Activated CD8-positive, alpha-beta memory T cell treated with anti-CD3 and anti-CD28 coated beads for 1 hour (primary cell): ENCODE measurements at places on chromosomes 2 and 18.
A peak's percentile ranks its signal among the peaks of the same experiment; 100 is the strongest.

DNA sequence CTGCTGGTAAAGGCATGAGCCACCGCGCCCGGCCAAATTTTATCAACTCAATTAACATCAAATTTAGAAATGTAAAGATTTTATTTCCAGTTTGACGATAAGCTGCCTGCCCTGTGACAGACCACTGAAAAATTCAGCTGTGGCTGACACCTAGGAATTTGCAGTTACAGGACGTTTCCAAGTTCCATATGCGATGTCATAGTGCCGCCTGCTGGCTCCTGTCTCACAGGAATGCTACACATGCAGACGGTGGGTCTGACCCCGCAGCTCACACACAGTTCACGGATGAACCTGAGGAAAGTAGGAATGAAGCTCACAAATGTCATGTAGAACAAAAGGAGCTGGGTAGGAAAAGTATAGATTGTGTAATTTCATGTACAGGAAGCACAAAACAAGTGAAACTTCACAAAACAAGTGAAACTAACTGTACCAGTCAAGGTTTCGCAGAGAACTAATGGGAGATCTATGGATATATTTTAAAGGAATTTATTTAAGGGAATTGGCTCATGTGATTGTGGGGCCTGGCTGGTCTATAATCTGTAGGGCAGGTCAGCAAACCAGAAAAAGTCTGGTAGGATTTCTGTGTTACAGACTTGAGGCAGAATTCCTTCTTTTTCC lies 13.2 kb upstream of the SEH1L start:
- peak; percentile 51 for DNase-seq

- no peak for DNase-seq
These were observed 221.4 kb downstream of the NDUFA10 start for GRCh38 chr2:239803766-239804115.

GRCh38 chr2:133673305-133673905 lies 105.1 kb upstream of the NCKAP5 start:
- no peak for DNase-seq

- no peak for DNase-seq
These were observed 4.3 kb downstream of the DSG4 start for GRCh38 chr18:31380912-31381311.

DNA sequence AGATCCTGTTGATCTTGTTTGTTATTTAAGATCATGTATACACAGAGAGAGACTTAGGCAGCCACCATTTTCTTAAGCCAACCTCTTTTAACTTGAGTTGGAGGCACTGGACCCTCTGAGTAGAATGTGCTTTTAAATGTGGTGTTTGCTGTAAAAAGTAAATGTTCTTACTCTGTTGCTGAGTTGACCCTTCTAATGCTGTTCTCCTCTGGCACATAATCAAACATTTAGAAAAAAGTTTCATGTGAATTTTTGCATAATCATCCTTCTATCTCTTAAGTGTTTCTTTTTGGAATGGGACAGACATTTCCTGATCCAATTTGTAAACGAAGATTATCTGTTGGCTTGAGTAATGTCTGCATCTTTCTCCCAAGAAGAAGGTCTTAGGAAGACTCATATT lies 255.1 kb upstream of the ETAA1 start:
- no peak for DNase-seq

DNA sequence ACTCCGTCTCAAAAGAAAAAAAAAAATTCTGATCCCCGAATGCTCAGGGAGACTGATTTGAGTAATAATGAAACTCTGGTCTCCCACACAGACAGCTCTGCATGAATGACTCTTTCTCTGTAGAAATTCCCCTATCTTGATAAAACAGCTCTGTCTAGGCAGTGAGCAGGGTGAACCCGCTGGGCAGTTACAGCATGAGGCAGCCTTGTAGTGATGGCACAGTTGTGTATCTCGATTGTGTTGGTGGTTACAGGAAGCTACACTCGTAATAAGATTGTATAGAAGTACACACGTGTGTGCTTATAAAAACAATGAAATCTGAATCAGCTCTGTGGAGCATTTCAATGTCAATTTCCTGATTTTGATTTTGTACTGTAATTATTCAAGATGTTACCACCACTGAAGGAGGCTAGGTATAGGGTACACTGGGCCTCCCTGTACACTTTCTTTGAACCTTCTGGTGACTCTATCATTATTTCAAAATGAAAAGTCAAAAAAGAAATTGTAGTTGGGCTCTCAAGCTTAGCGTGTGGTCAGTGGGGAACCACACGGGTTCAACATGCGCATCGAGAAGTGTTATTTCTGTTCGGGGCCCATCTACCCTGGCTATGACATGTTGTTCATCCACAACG lies 34.9 kb upstream of the ATP8B1 start:
- DNase-seq, result no peak

- DNase-seq, result no peak
These were observed 9.3 kb upstream of the MGAT5 start for GRCh38 chr2:134244587-134244986.

DNA sequence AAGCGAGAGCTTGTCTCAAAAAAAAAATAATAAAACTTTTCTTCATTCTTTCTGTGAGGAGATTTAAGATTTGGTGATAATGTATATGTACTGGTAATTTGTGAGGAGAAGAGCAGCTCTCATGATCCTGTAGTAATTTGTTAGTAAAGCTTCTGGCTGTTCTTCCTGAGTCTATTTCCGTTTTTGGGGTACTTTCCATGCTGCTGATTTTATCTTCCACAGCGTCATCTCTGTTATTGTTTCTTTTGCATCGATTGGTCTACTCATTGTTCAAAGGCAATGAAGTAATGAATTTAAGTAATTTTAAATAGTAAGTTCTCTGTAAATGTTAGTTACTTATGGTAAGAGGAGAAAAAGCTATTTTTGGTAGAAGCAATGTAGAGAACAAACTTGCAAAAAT lies 12.0 kb downstream of the NDUFAF7 start:
- DNase-seq, result no peak

GRCh38 chr18:57404345-57404744 lies 30.8 kb upstream of the ONECUT2 start:
- no peak for DNase-seq

DNA sequence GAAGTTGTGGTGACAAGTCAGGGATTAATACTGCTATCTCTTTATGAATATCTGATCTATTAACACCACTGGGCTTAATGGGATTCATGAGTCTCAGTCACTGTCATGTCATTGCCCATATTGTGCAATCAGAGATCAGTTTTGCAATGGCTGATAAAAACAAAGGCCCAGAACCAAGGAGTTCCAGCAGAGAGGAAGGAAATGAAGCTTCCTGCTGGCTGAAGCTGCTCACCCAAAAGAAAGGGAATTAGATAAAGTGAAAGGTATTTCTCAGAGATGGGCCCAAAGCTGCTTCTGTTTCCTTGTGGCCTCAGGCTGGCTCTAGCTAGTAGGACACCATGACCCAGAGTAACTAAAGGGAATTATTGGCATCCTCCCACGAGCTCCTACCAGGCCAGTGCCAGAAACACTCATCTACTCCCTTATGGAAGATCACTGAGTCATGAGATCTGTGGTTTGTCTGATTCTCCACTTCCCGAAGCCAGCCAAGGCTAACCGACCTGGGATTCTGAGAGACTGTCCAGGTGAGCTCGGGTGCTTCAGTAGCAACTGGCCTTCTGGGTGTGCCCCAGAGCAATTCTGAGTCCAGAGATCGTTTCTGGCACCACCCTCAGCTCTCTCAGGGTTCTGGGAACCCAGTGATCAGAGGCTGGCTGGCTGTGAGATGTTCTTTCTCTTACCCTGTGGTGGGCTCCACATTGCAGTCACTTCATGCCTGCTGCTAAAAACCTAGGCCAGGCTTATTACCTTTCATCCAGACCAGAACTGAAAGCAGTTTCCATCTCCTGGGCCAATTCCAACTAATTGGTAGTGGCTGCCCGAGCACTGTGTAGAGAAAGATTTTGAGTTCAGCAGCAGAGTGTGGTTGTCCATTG lies 129.5 kb upstream of the PELI1 start:
- DNase-seq, result no peak

GRCh38 chr2:54613386-54613785 lies 110.1 kb upstream of the EML6 start:
- DNase-seq, result no peak

- no peak for DNase-seq
These were observed 1.5 kb downstream of the IKZF2 start for GRCh38 chr2:213149949-213150314.

GRCh38 chr2:237878321-237879057 lies 19.1 kb downstream of the RAMP1 start:
- no peak for DNase-seq

DNA sequence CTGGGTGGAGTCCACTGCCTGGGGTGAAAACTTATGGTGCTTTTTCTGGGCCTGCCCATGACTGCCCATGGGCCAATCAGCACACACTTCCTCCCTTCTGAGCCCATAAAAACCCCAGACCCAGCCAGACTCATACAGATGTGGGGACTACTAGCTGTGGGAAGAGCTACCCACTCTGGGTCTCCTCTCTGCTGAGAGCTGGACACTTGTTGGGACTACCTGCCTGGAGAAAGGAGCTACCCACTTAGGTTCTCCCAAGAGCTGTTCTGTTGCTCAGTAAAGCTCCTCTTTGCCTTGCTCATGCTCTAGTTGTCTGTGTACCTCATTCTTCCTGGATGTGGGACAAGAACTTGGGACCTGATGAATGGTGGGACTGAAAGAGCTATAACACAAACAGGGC lies 119.6 kb upstream of the SLC38A11 start:
- no peak for DNase-seq

- no peak for DNase-seq
These were observed 62.8 kb downstream of the GALNT14 start for GRCh38 chr2:31075431-31075830.

DNA sequence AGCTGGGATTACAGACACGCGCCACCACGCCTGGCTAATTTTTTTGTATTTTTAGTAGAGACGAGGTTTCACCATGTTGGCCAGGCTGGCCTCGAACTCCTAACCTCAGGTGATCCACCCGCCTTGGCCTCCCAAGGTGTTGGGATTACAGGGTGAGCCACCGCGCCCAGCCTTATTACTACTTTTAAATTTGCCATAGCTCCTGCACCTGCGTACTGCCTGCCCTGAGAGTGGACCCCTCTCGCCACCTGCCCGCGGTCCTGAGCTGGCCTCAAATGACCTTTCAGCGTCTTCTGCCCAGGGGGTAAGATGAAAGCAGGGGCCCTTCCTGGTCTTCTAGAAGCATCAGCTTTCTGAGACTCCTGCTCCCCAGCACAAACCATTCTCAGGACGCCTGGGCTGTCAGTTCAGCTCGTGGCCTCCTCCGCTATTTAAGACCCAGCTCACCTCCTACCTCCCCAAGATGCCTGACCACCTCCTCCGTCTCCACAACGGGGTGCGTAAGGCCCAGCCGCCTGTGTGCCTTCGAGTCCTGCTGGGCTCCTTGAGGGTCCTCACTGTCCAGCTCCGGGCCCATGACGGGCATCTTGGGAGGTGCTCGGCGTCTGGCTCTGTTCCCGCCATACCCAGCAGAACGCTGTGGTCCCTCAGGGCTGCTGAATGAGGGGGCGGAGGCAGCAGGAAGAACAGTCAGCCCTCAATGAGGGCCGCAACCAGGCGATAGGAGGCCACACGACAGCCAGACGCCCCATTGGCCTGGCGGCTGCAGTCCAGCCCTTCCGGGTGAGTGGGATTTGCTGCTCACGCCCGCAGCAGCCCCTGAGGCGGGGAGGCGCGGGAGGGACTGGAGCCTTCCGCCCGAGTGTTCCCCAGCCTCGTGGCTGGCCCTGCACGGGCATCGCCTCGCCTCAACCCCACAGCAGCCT lies 266.6 kb downstream of the TFCP2L1 start:
- no peak for DNase-seq

DNA sequence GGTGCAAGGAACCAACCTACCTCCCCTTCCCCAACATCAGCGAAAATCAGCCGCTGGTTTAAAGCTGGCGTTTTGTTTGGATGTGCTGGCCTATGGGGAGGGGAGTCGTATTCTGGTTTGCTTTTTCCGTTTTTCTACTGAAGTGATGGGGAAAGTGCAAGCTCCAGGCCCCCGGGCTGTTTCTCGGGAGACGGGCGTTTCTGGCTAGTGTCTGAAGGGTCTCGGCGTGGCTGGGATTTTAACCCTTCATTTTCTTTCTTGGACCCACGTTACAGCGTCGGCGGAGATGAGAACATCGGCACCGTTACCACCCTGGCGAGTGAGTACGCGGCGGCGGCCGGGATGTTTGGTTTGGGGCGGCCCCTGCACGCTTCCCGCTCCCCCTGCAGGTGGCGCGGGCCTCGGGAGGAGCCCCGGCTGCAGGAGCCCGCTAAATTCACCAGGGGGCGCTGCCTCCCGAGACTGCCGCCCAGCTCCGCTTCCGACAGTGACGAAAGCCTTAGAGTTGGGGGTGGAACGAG lies 70.7 kb downstream of the PLB1 start:
- DNase-seq, result peak; percentile 61

- DNase-seq, result no peak
These were observed 40.6 kb downstream of the ASAP2 start for GRCh38 chr2:9247177-9247576.

GRCh38 chr2:72080286-72081145 lies 67.1 kb downstream of the CYP26B1 start:
- DNase-seq, result no peak

DNA sequence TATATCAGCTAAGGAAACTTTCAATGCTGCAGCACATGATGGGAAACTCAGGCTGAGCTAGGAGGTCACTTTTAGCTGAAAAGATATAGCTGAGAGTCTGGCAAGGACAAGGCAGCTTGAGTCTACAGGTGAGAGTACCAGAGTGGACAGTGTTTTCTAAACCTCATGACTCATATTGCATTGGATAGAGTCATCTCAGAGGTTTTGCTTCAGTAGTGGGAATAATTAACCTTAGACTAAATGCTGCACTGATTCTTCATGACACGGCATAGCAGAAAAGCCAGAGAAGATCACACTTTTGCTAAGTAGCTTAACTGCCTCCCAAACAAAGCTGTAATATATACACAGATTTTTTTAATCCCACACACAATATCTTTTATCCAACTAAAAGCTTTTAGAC lies 865.0 kb upstream of the CDH2 start:
- no peak for DNase-seq
